ENCODE measurements at places on chromosomes 4 and X.

- no peak for DNase-seq
These were observed 21.2 kb upstream of the USP9X start for GRCh38 chrX:41064018-41064417.

- no peak for DNase-seq
These were observed 1396.6 kb upstream of the PABPC4L start for GRCh38 chr4:135598151-135598550.

DNA sequence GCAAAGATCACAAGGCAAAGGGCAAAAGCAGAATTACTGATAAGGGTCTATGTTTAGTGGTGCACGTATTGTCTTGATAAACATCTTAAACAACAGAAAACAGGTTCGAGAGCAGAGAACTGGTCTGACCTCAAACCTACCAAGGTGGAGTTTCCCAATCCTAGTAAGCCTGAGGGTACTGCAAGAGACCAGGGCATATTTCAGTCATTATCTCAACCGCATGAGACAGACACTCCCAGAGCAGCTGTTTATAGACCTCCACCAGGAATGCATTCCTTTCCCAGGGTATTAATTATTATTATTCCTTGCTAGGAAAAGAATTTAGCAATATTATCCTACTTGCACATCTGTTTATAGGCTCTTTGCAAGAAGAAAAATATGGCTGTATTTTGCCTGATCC lies 51.5 kb downstream of the NPNT start:
- DNase-seq: no peak

- no peak for DNase-seq
These were observed 452.3 kb downstream of the MID1IP1 start for GRCh38 chrX:39253551-39253950.

GRCh38 chr4:167956676-167957075 lies 135.7 kb upstream of the ANXA10 start:
- no peak for DNase-seq

DNA sequence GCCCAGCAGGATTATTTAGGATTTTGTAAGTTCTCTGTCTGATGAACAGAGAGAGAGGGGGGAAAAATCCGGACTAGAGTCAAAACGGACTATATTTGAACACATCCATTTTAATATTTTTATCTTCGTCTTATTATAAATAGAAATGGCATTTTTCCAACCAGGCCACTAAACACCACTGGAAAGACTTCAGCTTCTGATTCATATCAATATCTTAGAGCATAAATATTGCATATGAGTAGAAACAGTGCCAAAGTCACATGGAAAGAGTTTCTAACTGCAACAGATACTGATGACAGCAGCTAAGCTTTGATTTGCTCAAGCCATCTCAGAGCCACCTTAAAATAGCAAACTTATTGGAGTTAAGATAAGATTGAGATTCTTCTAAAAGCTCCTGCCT lies 456 bp downstream of the PPARGC1A start:
- no peak for DNase-seq

DNA sequence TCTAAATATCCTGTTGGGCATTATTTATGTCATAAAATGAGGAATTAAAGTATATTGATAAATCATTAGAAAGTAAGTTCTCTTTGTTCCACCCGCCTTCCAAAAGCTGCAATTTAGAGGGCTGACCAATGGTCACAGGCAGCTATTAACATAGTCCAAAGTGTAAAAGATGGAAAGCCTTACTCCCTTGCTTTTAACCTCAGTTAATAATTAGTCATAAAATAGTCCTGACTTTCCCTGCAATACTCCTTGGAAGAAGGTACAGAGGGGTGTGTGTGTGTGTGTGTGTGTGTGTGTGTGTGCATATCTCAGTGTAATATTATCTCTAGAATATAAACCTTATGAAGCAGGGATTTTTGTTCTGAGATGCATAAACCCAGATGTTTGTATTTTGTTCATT lies 275.4 kb downstream of the FAT4 start:
- DNase-seq: no peak

- no peak for DNase-seq
These were observed 3.0 kb downstream of the UBE2D3 start for GRCh38 chr4:102824398-102824797.

- no peak for DNase-seq
These were observed 110.7 kb downstream of the ARHGAP10 start for GRCh38 chr4:147842573-147842972.

DNA sequence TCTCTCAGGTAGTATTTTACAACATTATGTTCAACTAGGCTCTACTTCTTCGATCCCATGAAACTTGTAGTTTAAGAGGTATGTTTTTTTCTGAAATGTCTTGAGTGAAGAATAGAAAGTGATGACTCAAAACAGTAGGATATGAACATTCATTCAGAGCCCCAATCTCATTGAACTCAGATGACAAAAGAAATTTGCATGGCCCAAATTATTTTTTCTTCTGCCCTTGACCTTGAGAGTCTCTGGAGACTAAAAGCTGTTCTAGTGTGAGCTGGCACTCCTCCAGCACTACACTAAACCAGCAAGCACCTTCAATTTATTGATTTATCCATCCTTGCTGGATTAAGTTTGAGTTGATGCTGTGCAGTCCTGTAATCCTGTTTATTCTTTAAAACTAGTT lies 4.0 kb downstream of the DCLK2 start:
- DNase-seq: no peak

DNA sequence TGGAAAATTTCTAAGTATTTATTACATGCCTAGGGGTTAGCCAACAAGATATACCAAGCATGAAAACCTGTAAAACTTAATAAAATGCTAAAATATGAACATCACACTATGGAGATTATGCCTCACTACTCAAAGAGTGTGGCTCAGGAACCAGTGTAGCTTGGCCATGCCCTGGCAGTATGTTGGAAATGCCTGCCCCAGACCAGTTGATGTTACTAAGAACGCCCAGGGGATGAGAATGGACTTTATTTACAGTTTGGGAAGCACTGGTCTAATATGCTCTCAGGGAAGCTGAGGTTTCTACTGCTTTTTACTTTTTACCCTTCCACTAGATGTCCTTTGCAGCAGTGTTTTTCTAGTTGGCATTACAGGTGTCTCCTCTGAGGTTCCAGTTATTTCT lies 23.7 kb upstream of the TXLNG start:
- no peak for DNase-seq
